ENCODE measurements at places on chromosomes 3 and 15.

- no peak for DNase-seq
These were observed 271.6 kb upstream of the CBLB start for GRCh38 chr3:106140431-106140830.

DNA sequence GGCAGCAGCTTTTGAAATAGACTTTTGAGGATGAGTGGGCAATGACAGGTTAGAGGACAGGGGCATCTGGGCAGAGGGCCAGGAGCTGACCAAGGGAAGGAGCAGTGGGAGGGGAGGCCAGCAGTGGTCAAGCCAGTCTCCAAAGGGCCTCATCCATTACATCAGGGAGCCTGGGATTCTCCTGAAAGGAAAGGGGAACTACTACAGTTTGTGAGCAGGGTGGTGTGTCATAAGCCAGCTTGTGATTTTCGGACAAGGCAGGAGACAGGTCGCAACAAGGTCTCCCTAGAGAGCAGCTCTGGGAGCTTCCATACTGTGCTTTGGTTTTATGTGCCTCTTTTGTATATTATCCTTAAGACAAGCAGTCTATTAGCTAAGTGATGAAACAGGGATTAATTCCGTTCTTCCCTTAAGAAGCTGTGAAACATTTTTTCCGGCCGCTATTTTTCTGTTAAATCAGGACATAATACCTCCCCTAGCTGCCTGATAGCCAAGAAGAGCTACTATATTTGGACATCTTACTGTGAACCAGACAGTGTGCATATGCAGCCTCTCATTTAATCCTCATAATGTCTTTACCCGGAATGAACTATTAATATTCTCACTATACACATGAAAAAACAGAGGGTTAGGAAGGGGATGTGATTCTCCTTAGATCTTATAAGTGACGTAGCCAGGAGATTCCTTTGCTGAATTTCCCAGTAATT is 46.4 kb downstream of the C2CD4B start:
- no peak for DNase-seq

GRCh38 chr3:197541756-197542539 is 13.8 kb downstream of the BDH1 start:
- DNase-seq: no peak

DNA sequence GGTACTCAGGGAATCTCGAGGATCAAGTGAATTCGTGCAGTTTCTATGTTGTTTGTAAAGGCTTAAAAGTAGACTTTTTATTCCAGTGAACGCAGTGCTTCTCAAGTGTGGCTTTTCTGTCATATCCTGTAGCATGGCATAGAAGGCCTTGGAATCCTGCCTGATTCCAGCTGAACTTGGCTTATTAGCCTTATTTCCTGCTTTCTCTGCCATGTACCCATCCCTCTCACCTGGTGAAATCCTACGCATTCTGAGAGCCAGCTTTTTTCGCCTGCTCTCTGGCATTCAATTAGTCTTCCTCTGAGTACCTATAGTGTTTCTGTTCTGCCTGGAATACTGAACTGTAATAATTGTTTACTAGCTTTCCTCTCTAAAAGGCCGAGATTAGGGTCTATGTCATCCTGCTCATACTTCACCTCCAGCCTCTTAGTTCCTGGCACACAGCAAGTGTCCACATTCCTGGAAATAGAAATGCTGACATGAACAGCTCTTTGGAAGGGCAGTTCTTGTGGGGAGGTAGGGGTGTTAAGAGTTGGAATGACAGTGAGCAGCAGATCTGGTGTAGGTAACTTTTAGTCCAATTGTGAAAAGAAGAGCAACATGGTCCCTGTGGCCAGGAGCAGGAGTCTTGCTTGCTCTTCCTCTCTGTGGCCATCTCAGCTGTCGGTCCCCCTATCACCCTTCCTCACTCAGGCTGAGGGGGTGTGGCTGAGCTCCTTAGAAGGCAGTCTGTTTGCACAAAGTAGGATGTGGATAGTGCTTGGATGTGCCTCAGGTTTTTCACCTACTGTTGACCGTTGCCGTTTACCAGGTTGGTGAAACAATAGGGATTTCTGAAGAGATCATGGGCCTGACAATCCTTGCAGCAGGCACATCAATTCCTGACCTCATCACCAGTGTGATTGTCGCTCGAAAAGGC is 30.4 kb downstream of the SLC24A1 start:
- no peak for DNase-seq

GRCh38 chr15:31975830-31976229 is 54.5 kb upstream of the CHRNA7 start:
- DNase-seq: no peak

DNA sequence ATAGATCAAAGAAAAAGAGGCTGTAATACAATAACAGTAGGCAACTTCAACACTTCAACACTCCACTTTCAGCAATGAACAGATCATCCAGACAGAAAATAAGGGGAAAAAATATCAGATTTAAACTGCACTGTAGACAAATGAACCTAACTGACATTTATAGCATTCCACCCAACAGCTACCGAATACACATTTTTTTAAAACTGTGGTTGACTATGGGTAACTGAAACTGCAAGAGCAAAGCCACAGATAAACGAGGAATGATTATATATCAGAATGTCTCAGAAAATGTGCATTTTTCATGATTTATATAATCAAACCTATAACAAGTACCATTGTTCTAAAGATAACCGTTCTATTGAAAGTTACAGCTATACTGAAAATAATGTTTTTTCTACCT is 514.9 kb upstream of the DPPA4 start:
- no peak for DNase-seq

DNA sequence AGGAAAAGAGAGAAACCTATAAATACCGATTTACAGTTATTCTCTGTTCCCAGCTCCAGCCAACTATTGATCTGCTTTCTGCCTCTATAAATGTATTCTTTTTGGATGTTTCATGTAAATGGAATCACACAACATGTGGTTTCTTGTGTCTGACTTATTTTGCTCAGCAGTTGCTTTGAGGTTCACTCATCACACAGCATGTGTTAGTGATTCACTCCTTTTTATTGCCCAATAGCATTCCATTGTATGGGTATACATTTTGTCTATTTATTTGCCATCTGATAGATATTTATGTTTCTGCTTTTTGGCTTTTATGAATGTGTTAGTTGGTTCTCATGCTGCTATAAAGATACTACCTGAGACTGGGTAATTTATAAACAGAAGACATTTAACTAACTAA is 23.6 kb downstream of the CCR1 start:
- DNase-seq: no peak

DNA sequence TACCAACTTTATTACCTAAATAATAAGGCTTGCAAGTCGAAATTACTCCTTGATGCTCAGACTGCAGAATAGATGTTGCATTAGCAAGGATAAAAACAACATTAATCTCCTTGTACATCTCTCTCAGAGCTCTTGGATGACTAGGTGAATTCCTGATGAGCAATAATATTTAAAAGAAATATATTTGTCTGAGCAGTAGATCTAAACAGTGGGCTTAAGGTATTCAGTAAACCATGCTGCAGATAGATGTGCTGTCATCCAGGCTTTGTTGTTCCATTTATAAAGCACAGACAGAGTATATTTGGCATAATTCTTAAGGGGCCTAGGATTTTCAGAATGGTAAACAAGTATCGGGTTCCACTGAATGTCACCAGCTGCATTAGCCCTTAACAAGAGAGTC is 257.1 kb downstream of the TUSC7 start:
- no peak for DNase-seq

GRCh38 chr3:158723991-158724390 is 8.3 kb downstream of the RARRES1 start:
- no peak for DNase-seq

- DNase-seq: no peak
These were observed 64.4 kb upstream of the SKOR1 start for GRCh38 chr15:67760901-67761300.

- peak; percentile 60 for DNase-seq
These were observed 31.9 kb upstream of the RAB6B start for GRCh38 chr3:133927540-133928066.

GRCh38 chr15:31195871-31196270 is 94.3 kb upstream of the TRPM1 start:
- no peak for DNase-seq

DNA sequence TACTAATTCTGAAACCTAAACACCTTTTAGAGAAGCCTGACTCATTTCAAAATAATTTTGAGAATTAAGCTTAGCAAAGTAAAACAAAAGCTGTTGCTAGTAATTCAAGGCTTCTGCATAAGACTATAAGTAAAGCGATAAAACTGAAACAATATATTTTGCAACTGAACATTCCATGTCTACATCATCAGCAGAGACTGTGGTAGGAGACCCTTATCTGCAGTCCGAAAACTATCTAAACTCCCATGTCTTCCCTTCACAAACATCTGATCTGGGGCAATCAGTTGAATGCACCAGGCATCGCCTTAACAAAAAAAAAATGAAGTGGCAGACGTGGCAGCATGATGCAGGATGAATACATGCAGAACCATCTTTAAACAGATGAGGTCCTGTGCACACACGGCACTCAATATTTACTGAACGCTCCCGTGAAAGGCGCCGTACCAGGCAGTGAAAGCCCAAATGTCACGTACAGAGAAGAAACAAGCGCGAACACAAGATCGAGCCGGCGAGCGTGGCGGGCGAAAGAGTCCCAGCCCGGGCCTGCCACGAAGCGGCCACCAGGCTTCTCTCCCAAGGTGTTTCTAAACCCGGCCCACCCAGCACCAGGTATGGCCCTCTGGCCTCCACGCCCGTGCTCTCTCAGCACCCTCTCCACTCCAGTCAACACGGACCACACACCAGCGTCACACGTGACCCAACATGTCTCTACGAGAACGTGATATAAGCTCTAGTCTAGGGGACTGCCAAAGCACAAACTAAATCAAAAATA is 63.0 kb downstream of the CHSY1 start:
- no peak for DNase-seq

- DNase-seq: no peak
These were observed 96.3 kb downstream of the EOMES start for GRCh38 chr3:27625864-27626263.

- no peak for DNase-seq
These were observed 20.1 kb downstream of the GXYLT2 start for GRCh38 chr3:72907731-72908620.

DNA sequence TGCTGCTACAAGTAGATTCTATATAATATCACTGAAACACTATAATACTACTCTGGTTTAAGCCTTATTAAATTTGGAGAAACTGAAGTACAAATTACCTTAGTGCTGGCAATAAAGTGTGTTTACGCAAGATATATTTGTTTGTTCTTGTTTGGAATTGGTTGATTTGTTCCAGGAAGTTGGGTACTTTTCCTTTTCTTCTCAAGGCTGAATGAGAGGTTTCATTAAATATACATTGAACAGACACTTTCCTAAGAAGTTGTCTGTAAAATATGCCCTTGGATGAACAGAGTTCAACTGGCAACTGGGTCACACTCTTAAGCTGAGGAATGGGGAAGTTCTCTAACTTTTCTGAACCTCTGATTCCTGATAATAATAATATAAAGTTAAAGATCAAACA is 542.1 kb upstream of the NAALADL2 start:
- no peak for DNase-seq

GRCh38 chr15:38300395-38300794 is 47.8 kb downstream of the SPRED1 start:
- no peak for DNase-seq

DNA sequence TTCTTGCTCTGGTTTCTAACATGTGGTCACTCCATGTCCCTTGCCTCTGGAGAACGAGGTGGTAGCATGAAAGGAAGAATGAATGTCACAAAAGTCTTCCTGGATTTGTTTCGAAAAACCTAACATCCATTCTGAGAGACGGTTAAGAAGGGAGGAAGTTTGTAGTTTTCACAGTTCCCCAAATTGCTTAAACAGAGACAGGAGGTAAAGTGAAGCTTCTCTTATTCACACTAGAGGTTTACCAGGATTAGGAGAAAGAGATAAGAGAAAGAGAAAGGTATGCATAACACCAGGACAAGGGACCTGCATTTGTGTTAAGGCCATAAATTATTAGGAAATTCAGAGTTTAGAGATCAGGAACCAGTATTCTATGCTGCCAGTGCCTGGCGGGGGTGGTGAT is 228.1 kb downstream of the CPNE4 start:
- no peak for DNase-seq

- no peak for DNase-seq
These were observed 11.6 kb downstream of the GPR160 start for GRCh38 chr3:170049146-170050000.

DNA sequence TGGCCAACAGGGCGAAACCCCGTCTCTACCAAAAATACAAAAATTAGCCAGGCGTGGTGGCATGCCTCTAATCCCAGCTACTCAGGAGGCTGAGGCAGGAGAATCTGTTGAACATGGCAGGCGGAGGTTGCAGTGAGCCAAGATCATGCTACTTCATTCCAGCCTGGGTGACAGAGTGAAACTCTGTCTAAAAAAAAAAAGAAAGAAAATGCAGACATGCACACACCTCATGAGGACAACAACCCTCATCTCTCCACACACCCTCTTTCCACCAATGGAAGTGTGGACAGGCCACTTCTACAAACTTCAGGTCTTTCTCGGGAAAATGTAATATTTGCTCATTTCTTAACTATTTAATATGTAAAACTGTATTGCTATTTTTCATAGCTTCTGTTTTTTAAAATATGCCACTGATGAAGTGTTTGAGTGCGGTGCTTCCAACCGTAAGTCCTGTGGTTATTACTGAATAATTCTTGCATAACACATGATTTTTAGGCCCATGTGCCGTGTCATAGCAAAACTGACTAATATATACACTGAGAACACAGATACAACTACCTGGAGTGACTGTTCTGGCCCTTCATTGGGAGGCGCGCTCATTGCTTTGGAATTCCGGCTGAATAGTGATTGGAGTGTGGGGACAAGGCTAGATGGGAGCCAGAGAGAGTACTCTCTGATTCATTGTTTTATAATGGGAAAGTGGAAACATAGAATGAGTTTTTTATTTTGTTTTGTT is 23.1 kb downstream of the LRRC31 start:
- no peak for DNase-seq

- no peak for DNase-seq
These were observed 15.3 kb downstream of the PYDC2 start for GRCh38 chr3:191476066-191476772.

GRCh38 chr3:147421184-147421912 is 12.2 kb downstream of the ZIC1 start:
- DNase-seq: no peak

DNA sequence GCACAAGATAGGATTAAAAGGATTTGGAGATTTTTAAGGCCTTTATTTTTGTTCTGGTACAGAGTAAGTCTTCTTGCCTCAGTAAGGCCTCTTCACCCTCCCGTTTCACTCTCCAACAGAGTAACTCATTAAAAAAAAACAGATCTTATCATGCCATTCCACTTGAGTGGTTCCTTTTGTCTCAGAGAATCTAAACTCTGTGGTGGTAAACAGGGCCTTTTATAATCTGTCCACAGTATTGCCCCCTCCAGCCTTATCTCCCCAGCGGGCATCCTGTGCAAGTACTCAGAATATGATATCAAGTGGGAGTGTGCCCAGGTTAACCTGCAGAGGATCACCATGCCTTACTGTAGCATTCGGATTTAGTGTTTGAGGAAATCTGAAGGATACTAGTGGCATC is 20.3 kb upstream of the ATOSA start:
- no peak for DNase-seq

- DNase-seq: no peak
These were observed 3.0 kb downstream of the ROBO2 start for GRCh38 chr3:77042882-77043281.

Measured in stimulated activated CD8-positive, alpha-beta memory T cell treated with anti-CD3 and anti-CD28 coated beads, Interleukin-15, amount 100 ng/mL, for 4 hours (primary cell).